ENCODE measurements at places on chromosomes 11 and 22.

DNA sequence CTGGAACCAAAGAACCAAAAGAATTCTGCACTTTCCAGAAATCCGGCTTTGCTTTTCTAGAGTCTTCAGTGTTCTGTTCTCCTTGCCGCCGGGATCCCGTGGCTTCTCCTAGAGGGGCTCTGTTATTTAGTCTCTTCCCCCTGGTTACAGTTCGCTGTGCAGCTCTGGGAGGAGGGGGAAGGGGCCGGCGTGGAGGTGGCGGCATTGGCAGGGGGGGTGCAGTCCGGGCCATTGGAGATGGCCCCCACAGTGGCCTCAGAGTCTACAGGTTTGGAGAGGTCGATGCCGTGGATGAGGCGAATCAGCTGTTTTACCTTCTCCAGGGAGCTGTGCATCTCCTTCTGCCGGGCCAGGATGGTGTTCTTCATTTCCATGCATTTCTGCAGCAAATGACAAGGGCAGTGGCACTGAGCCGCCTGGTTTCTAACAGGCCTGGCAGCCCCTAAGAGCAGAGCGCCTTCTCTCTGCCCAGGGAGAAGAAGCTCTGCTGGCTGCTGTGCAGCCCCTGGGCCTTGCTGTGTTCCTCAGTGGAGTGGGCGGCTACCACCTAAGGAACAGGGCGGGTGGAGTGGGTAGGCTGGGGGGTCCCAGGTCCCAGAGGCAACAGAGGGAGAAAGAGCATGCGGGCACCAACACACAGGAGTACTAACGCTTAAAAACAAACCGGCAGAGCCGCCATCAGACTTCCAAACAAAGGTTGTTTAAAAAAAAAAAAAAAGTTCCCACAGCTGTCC, 11.6 kb downstream of the LARGE2 start:
- no peak for DNase-seq

- DNase-seq = no peak
Measured at GRCh38 chr11:101692980-101693379, 109.2 kb upstream of the TRPC6 start.

DNA sequence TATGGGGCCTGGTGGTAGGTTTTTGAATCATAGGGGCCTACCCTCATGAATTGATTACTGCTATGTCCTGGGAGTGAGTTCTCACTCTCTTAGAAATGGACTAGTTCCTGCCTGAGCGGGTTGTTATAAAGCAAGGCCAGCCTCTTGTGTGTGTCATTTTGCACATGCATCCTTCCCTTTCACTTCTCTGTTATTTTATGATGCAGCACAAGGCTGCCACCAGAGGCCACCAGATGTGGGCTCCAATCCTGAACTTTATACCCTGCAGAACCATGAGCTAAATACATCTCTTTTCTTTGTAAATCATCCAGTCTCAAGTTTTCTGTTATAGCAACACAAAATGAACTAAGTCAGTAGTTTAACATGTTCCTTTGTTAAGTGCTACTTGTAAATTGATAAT, 251.4 kb downstream of the BLID start:
- DNase-seq = no peak

- DNase-seq = no peak
Measured at GRCh38 chr11:65895482-65895981, 4.7 kb downstream of the FOSL1 start.

DNA sequence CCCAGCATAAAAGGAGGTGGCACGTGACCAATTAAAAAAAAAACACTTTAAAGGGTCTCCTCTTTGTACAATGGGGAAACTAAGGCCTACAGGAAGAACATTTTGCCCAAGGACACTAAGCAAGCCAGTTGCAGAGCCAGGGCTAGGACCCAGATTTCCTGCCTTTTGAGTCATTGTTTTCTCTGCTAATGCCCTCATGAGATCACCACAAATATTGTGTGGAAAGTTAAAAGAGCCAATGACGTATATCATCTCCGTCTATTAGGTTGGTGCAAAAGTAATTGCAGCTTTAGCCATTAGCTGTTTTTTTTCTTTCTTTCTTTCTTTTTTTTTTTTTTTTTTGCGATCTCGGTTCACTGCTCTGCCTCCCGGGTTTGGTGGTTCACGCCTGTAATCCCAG, 24.1 kb upstream of the LRRC32 start:
- DNase-seq = no peak

DNA sequence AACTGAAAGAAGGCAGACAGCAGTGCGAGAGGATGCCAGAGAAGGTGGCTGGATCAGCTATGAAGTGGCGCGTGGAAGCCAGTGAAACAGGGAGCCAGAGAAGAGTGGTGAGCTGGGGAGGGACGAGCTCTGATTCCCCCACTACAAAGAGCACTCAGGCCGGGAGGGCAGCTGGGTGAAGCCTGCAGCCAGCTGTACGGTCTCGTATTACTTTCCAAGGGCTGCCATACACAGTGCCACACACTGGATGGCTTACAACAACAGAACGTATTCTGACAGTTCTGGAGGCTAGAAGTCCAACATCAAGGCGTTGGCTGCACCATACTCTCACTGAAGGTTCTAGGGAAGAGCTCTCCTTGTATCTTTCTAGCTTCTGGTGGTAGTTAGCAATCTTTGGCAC, 47.1 kb upstream of the WNT11 start:
- no peak for DNase-seq

GRCh38 chr11:117855912-117856651, 20.4 kb downstream of the FXYD6 start:
- DNase-seq = peak; percentile 72

GRCh38 chr11:12109591-12110196, 696 bp upstream of the MICAL2 start:
- no peak for DNase-seq

DNA sequence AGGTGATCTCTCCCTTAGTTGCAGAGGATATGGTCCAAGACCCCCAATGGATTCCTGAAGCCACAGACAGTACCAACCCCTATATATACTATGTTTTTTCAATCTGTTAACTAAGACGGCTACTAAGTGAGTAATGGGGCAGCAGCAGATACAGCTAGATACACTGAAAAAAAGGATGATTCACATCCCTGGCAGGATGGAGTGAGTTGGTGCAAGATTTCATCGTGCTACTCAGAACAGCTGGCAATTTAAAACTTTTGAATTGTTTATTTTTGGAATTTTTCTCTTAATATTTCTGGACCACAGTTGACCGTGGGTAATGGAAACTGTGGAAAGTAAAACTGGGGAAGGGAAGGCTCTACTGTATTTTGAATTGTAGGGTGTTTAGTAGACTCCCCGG, 17.0 kb upstream of the TMEM218 start:
- no peak for DNase-seq

DNA sequence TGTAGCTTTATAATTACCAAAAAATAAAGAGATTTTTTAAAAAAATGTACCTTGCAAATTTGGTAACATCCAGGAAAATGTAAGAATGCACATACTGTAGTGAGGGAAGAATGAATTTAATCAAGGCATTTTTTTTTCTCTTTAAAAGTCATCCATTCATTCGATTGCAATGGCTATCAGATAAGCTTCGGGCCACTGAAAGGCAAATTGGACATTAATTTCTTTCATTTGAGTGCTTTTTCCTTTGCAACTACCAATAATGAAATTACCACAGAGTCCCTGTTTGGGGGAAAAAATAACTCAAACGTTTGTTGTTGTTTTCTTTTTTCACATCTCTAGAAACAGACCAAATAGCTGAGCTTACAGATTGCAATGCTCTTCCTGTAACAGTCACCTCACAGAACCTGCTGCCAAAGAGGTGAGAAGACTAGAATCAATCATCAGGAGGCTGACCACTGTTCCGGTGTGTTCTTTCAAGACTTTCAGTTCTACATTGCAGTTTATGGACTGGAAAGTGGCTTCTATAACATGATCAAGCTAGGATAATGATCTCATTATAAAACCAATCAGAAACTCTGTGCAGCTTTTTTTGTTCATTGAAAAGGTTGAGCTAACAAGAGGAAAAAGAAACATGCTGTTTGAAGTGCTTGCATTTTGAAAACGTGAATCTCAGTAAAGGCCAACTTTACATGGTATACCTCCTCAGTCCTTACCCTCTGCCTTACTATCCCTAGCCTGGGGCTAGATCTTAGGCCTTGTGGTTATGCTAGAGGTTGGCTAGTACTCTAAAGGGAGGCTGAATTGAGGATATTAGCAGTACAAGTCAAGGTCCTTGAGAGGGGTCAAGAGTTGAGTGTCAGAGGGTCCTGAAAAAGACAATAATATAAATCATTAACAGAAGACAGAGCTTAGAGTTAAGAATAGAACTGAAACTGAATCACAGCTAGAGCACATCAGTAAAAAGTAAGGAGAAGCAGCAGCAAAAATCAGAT, 1276.1 kb downstream of the LRRC4C start:
- DNase-seq = no peak

DNA sequence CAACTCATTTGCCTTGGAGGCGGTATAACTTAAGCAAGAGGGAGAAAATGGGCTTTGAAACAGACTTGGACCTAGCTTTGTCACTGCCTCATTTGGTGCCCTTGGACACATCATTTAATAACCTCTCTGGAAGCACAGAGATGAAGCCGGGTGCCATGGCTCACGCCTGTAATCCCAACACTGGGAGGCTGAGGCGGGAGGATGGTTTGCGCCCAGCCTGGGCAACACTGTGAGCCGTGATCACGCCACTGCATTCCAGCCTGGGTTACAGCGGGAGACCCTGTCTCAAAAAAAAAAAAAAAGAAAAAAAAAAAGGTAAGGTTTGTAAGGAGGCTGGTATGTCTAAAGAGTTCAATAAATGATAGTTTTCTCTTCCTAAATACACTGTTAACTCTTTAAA, 806 bp downstream of the COA4 start:
- DNase-seq = no peak

DNA sequence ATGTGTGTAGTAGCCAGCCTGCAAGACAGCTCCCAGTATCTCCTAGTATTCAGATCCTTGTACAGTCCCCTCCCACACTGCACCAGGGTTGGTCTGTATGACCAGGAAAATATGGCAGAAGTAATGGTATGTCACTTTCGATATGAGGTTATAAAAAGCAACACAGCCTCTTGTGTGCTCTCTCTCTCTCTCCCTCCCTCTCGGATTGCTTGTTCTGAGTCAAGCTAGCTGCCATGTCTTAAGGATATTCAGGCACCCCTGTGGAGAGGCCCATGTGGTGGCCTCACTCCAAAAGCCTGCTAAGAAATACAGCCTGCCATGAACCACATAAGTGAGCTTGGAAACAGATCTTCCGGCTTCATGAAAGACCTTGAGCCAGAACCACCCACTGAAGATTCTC, 25.4 kb downstream of the FXYD6 start:
- DNase-seq = no peak

DNA sequence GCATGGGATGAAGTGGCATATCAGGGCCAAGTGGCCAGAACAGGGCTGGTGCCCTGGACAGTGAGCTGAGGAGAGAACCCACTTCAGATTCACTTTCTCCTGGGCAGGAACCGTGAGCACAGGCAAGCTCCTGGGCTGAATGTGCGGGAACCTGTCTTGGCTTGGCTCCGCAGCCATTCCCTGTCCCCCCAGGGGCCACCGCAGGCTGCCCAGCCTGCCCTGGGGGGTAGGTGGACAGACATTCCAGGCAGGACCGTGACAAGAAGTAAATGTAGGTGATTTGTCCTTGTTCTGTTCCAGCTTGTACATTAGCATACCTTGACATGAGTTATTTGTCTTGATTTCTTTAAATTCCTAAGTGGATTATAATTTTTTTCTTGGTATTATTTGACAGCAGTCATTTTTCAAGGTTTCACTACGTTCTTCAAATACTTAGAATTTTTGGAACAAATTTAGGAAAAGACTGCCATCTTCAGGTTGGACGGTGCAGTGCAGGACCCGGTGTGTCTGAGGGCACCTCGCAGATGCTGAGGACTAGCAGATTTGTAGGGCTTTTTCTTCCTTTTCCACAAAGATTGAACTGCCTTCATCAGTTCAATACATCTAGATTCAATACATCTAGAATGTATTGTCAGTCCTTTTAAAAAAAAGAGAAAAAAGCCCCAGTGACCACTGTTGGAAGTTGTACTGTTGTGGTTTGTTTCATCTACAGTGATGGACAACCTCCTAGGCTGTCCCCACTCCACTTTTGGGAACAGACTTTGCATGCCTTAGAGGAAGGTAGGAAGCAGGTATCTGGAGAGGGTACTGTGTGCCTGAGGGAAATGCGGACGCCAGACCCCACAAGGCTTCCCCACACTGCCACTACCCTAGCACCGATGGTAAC, 115.1 kb upstream of the RASSF10 start:
- DNase-seq = peak; percentile 62

- DNase-seq = no peak
Measured at GRCh38 chr11:131042041-131042390, 125.7 kb upstream of the SNX19 start.

DNA sequence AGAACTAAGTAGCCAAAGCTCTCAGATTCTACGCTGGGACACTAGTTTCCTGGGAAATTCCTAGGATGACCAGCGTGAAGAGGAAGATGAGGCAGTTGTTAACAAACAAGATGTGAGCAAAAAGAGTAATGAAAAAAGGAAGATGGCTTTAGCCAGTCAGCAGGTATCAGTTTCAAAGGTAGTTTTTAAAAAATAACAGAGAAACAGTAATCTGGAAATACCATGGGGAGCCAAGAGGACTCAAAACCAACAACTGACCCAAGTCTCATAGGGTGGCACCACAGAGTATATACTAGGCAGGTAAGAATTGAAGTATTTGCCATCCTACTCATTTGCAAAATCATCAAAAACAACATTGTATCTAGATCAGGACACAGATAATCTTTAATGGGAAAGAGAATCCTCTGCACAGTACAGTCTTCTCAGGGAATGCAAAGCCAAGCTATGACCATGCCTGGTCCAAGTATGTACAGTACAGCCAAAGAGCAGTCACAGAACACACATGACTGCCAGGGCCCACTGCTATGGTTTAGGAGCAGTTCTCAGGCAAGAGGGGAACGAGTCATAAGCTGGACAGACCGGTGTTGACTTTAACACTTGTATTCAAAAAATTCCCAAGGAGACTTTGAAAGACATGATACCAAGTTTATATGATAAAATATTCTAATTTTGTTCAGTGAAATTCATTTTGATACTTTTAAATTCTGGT, 20.6 kb downstream of the MSANTD4 start:
- no peak for DNase-seq

GRCh38 chr11:61908730-61909316, 8.5 kb downstream of the RAB3IL1 start:
- no peak for DNase-seq

DNA sequence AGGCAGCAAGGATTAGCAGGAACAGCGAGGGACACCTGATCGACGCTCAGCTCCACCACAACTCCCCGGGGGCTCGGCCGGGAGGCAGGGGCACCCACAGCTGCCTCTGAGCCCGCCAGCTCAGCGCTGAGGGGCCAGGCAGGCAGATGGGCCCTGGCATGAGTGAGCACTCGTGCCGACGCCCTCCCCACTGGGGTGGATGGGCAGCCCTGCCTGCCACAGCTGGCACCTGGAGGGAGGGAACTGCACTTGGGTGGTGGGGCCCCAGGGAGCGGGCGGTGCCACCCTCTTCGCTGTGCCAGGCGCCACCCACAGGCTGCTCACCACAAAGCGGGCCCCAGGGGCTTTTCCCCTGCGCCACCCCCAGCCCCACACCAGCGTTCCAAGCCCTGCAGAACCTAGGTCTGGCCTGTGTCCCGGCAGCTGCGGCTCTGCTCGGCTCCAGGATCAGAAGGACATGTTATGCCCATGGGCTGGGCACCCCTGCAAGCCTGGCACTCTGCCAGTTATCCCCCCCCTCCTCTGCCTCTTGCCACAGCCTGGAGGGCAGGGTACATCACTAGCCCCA, 28.8 kb downstream of the WNT7B start:
- peak; percentile 88 for DNase-seq
